Motor neuron (in vitro differentiated cells): ENCODE measurements at places on chromosomes 16 and 17. TPM values are rescaled to one million over a fixed set of nuclear protein-coding genes. Genes with fewer than 3 reads are reported as not detected.

SLC13A2 gene
- total RNA-seq: 0.11 TPM in 1 of 2 replicates, not detected in the other

GRCh38 chr17:82015311-82015971 is 7.2 kb downstream of the CENPX start:
- peak; percentile 8 for ATAC-seq

DNA sequence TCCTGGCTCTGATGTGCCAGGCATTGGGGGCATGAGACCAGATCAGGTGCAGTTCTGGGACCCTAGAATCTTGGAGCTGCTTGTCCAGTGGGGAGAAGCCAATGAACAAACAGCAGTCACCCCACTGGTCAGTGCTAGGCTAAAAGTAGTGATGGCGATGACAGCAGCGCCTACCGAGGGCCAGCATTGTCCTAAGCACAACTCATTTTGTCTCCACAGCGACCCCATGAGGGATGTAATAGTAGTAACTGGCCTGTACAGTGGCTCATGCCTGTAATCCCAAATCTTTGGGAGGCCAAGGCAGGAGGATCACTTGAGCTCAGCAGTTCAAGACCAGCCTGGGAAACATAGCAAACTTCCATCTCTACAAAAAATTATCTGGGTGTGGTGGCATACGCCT is 6.2 kb downstream of the SMCR8 start:
- no peak for ATAC-seq

CCR7 gene
- 0.36 TPM in 1 of 2 replicates, not detected in the other for total RNA-seq

GRCh38 chr17:40722241-40722640 is 18.7 kb upstream of the KRT24 start:
- no peak for ATAC-seq

ASPA gene
- total RNA-seq: 35.9 and 45.5 TPM in 2 replicates

PITPNM3 gene
- total RNA-seq: 0.54 and 1.5 TPM in 2 replicates

DNA sequence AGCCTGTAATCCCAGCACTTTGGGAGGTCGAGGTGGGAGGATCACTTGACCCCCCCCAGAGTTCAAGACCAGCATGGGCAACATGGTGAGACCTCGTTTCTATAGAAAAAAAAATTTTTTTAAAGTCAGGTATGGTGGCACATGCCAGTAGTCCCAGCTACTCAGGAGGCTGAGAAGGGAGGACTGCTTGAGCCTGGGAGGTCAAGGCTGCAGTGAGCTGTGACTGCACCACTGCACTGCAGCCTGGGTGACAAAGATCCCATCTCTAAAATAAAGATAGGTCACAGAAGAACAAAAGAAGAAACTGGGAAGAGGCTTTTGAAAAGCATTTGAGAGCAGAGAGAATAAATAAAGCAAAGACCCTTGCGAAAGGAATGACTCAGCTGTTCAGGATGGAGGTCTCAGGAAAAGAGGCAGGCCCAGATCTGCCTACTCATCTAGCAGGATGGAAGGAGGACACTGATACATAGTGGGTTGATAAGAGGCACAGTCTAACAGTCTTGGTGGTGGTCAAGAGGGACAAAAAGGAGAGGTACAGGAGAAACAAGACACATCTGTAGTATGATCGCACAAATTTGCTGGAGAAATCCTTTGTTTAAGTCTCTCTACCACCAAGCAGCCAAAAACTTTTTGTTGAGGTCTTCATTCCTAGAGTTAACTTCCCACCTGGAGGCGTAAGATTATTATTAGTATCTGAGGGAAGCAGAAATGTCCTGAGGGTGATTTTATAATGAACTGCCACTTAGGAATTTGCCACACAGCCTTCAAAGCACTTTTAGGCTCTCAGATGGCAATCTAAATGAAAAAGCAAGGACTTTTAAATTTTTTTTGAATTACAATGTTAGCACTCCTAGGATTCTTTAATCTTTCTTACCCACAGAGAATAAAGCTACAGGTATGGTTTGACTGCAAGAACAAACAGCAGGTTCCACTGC is 17.6 kb downstream of the ZSWIM7 start:
- ATAC-seq: no peak

B4GALNT2 gene
- 0.22 and 0.39 TPM in 2 replicates for total RNA-seq

GRCh38 chr16:16857603-16858283 is 478.8 kb downstream of the NPIPA7 start:
- no peak for ATAC-seq

NME2 gene
- total RNA-seq: 662 and 734 TPM in 2 replicates

- ATAC-seq: no peak
These were observed 40.8 kb downstream of the METRNL start for GRCh38 chr17:83119987-83120864.

- no peak for ATAC-seq
These were observed 15.3 kb downstream of the HSD11B2 start for GRCh38 chr16:67445913-67446907.

BCO1 gene
- 1.5 and 1.7 TPM in 2 replicates for total RNA-seq

GRCh38 chr17:44324571-44325275 is at the start of gene SLC25A39:
SLC25A39 (minus strand) TSS chr17:44324823; CDS start chr17:44323562, 1,261 bp downstream.
- ATAC-seq: peak; percentile 68

DNAH9 gene
- total RNA-seq: 4.1 and 4.7 TPM in 2 replicates

DNA sequence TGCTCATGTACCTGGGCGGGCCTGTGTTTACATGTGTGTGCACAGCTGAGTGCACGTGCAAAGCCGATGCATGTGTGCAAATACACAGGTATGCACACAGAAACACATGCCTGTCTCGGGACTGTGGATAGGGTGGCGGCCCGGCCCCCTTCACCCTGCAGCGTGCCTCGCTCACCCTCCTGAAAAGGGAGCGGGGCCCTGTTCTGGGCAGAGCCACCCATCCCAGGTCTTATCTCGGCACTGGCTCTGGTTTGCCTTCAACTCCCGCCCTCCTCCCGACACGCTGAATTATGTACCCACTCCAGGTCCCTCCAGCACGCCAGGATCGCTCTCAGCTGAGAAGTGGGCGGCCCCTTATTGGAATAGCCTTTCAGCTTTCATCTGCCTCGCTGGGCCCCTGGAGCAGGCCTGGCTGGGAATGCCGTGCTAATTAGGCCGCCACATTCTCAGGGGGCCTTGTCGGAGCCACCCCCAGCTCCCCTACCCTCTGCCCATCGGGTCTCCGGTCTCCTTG is 77.8 kb downstream of the RTN4RL1 start:
- peak; percentile 32 for ATAC-seq

- ATAC-seq: peak; percentile 93
These were observed 80.8 kb upstream of the CCL1 start for GRCh38 chr17:34443619-34444469.

DNA sequence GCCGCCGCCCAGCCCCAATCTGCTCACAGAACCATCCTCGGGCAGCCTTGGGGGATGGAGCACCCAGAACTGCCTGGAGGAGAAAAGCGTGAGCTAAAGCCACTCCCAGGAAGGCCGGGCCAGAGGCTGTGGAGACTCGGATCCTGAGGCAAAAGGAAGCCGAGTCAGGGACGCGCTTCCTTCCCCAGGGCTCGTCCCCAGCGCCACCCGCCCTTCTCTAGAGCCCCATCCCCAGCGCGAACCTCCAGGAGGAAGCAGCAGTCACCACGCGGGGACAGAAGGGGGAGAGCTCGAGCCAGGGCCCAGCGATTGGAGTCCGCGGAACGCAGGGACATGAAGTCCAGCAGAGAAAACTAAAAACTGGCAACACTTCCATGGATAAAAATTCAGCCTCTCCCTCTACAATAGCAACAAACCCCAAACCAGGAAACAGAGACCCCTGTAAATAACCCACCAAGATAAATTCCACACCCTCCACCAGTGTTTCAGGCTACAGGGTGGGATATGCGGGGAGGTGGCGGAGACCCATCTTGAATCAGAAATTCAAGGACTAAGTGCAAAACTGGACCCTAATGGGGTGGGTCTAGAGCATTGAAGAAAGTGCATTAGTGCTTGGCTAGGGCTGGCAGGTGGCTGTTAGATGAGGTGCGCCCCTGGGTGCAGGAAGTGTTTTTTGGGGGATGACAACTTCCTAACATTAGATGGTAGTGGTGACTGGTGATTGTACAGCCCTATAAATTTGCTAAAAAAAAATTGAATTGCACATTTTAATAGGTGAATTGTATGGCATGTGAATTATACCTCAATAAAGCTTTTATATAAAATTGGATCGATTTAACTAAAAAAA is 116.1 kb upstream of the METRNL start:
- ATAC-seq: peak; percentile 93

- ATAC-seq: no peak
These were observed 201.1 kb upstream of the CDH13 start for GRCh38 chr16:82425661-82426060.

DNA sequence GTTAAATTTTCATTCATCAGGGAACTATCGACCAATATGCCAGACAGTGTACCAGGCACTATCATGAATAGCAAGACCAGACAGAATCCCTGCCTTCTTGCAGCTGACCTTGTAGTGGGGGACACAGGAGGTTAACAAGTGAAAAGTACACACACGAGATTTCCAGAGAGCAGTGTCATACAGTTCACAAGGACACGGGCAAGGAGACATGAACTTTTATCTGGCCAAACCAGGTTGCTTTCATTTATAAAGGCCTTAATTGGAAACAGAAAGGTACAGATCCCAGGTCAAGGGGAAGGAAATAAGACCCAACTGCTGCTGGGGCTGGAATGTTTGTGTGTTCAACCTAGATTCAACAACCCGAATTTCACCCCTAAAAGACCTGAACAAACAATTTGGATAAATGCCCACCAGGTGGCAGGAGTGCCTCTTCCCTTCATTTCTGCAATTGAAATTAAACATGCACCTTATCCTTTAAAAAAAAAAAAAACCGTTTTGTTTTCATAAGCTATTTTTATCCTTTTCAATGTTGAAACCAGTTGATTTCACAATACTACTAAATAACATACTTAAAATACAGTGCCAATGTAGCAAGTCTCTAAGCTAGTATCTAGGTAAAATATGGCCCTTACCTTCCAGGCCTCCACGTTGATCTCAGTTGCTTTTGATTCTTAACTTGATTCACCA is 65.9 kb downstream of the EMP2 start:
- ATAC-seq: no peak

DNA sequence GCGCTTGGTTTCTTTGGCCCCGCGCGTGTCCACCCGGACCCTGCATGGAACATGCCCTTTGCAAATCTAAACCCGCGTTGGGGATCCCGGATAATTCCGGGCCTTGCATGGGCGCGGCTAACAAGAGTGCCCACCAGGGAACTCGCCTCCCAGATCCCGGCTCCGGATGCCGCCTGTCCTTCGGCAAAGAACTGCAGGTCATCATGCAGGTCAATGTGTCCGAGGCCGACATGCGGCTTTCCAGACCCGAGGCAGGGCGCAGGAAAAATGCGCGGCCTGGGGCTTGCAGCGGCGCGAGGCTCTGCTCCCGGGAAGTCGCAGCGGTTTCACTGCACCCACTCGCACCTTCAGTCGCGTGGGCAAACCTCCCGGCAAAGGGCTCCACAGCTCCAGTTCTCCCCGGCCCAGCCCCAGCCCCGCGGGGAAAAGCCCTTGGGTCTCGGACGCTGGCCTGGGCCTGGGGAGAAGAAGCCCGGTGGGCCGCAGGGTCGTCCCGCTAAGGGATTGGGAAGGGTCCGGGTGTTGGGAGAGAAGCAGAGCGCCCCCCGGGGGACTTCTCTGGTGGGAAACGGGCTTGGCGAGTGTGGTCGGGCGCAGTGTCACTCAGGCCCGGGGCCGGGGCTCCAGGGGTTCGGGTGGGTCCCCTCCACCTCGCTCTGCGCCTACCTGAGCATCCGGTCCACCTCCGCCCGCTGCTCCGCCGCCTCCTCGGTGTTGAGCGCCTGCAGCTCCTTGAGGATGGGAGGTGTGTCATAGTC is 805 bp downstream of the HNF1B start:
- peak; percentile 50 for ATAC-seq

GRCh38 chr17:73663614-73664013 is 19.4 kb upstream of the SDK2 start:
- no peak for ATAC-seq

DNA sequence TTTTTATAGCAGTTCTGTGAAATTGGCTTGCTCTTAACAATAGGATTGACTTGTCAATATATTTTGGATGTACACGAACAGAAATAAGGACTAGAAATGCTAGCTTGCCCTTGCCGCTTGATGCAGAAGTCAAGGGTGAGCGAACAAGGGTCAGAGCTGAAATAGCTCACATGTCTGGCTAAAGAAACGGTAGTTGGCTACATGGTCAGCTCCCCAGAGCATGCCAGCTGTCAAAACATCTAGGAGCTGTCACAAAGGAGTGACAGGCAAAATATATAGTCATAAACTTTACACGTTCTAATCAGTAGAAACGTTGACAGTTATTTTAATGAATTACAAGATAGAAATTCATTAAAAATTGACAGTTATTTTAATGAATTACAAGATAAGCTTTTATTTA is 2.9 kb upstream of the MEIOB start:
- no peak for ATAC-seq

TMEM204 gene
- total RNA-seq: 0.14 and 0.34 TPM in 2 replicates

GRCh38 chr17:7508846-7509245 is 24.7 kb downstream of the POLR2A start:
- ATAC-seq: no peak

- peak; percentile 87 for ATAC-seq
These were observed 113.9 kb upstream of the TBX2 start for GRCh38 chr17:61285526-61286320.

DNA sequence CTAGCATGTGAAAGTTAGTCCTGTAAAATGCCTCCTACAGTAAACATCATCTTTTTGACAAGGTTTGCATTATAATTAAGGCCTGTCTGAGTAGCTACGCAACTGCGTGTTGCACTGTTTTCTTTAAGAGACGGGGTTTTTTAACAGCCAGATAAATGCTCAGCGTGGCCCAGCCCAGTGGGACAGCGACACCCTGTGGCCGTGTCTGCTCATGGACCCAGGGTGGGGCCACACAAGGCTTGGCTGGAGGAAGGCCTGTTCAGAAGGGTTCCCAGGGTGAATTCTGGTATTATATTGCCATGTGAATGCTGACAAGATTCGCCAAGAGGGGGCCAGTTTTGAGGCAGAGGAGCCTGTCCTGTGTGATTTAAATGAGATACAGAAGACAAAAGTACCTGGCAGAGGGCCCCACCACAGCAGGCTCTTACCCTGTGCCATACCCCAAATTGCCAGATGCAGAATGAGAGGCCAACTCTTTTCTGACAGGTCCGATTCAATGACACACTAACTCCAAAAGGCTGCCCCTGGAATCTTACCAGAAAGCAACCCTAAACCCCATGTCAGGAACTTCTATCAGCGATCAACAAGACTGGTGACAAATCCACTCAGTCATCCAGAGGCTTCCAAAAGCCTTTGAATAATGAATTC is 65.9 kb upstream of the IRX6 start:
- ATAC-seq: peak; percentile 100

- no peak for ATAC-seq
These were observed 1026.5 kb upstream of the EEF2KMT start for GRCh38 chr16:6124136-6124535.

DNA sequence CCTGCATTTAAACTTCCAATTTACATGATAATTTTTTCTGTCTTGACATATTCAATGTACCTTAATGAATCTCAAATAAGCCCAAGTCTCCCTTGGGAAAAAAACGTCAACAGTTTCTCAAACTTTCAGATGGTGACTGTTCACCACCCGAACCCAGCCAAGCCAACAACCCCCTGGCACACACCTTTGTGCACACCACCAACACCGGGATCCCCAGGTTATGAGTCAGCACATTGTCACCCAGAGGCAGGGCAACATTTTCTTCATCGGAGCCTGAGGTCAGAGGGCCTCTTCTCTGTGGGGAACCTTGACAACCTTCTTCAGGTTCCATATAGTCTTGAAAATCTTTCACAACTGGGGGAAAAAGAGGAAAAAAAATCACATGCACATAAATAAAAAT is 15.5 kb downstream of the DYNC1LI2 start:
- no peak for ATAC-seq
